ENCODE measurements at places on chromosomes 7 and 10.

DNA sequence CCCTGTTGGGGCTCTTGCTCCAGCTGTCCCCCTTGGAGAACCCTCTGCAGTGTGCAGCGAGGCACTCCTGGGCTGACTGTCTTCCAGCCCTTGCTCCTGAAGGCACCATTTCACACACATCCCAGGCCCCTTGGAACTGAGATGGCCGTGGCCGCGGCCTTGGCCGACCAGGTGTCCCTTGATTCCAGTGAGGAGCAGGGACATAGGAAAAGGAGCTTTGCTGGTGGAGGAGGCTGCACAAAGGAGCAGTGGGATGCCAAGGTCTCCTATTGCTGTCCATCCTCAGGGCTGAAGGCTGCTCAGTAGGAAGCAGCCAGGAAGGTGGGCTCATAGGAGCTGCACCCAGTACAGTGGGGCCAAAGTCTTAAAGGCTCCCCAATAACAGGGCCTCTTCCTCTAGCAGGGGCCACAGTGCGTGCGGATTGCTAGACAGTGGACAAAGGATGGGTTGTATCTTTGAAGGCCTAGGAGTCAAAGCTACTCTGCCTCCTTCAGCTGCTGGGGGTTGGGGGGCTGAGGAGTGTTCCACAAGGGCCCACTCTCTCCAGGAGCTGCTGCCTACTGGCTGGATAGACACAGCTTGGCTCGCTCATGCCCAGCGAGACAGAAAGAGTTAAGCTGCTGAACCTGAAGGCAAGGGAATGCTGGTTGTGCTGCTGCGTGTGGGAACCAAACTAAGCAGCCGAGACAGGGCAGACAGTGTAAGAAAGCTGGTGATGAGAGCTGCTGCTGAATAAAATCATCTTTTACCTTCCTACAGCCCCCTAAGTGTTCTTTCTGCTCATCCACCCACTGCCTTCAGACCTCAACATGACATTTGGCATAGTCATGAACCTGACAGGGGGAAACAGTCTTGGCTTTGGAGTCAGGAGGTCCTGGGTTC, 891.9 kb upstream of the ZNF722 start:
- DNase-seq = no peak

DNA sequence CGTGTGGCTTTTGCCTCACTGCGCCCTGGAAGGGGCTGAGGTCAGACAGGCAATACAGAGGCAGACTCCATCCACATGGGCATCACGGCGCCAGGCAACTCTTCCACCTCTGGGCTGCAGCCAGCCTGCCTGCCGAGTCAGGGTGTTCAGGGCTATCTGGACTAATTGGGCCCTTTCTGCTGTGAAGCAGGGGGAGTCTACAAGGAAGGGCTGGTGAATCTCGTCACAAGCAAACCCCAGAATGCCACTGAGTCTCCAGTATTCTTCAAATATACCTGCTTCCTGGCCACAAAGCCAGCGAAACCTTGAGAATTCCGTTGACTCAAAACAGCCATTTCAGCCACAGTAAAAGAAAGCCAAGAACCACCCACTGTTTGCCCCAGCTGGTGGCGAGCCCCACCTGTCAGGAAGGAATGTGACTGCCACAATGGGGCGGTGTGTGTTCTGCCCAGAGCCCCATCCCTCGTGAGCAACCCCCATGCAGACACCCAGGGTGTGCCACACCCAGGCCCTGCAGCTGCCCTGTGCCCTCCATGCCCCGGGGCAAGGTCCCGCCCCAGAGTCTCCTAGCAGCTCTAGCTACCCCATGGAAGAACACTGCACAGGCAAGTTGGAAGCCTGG, 117.3 kb downstream of the FAM53B start:
- no peak for DNase-seq

- DNase-seq = no peak
These were observed 1272.8 kb downstream of the TYW1 start for GRCh38 chr7:68269405-68269804.

DNA sequence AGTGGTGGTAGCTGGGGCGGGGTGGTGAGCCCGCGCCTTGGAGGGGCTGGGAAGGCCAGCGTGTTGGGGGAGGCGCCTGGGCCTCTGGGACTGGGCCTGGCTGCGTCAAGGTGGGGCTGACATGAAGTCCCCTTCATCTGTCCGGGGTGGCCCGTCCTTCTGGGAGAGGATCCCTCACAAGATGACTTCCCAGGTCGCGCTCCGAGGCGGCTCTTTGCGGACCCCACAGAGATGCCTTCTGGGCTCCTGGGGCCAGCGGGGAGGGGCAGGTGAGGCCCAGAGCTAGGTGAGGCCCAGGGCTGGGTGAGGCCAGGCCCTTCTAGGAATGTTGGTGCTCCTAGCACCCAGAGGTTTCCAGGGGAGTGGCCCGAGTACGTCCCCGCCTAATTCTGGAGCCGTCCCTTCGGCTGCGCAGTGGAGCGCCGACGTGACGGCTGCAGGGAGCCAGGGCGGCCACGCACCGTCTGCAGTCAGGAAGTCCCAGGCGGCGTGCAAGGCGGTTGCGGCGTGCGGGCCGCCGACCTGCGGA, 58.2 kb upstream of the NUPR2 start:
- DNase-seq = no peak

GRCh38 chr10:18545621-18546305, 105.6 kb downstream of the NSUN6 start:
- DNase-seq = no peak

- no peak for DNase-seq
These were observed 780.2 kb downstream of the MAGI2 start for GRCh38 chr7:78673272-78673671.

DNA sequence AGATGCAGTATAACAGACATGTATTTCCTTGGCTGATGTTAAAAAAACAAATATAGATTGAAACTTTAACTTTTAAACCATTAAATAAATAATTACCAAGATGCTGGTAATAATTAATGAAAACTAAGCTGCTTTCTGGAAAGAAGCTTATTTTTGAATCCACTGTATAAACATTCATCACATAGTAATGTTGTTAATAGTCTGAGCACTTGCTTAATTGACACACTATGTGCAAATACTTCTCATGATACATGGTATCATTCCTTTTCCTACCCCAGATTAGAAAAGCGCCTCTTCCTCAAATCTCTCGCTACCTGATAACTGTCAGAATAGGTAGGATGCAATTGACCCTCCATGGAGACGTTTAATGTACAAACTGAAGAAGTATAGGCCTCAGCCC, 15.0 kb upstream of the COL28A1 start:
- DNase-seq = no peak

- no peak for DNase-seq
These were observed 21.5 kb downstream of the CTAGE6 start for GRCh38 chr7:143735962-143736361.

DNA sequence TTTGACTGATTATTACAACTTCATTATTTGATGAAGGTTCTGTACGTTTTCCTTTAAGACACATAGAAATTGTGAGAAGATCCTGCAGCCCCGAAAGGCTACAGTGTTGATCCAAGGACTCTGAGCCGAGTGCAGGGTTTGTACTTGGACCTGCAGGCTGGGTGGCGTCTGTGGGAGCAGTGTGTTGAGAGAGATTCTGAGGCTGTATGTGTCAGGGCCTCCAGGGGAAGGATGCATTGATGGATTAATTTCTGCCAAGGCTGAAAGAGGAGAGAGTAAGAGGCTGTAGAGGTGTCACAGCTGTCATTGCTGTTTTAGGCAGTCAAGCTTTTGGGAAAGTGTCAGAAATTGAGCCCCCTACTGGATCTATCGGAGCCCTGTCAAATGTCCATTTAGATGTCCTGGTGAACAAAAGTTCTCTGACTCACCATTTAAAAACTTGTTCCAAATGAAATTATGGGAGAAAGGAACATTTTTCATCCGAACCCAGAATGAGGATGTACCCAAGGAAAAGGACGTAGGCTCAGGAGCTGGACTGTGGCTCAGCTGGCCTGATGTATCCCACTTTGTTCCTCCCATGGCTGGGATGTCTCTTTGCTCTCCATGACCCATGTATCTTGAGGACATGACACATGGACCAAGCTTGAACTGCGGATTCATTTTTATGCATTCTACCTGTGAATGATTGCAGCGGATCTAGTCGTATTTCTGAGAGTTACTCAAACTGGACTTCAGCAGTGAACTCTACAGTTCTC, 102.2 kb downstream of the TCF7L2 start:
- DNase-seq = no peak

DNA sequence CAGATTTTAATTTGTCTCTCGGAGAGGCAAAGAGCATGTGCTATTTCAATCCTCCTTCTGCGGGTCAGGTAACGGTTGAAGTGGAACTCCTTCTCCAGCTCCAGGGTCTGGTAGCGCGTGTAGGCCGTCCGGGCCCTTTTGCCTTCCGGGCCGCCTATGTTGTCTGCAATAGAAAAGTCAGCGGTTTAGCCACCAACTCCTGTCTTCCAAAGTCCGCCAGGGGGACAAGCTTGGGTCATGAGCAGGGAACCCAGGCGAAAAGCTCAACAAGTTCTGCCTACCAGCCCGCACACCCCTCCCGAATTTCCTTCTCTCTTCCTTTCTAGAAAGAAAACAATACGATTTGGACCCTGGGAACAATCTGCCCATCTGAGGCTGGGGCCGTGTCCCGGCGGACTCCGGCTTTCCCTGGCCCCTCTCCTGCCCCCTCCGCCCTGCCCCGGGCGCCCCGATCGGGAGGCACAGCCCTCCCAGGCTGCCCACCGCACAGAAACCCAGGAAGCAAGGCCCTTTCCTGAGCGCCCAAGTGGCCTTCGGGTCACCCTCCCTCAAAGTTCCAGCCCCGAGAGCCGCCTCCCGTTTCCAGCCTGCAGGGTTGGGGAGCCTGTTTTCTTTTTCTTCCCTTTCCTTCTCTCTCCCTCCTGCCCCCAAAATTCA, 1.4 kb downstream of the HOXA5 start:
- DNase-seq = no peak

GRCh38 chr7:75945297-75946168, 30.6 kb downstream of the POR start:
- DNase-seq = no peak

GRCh38 chr10:66795866-66796265, 130.0 kb upstream of the LRRTM3 start:
- no peak for DNase-seq

DNA sequence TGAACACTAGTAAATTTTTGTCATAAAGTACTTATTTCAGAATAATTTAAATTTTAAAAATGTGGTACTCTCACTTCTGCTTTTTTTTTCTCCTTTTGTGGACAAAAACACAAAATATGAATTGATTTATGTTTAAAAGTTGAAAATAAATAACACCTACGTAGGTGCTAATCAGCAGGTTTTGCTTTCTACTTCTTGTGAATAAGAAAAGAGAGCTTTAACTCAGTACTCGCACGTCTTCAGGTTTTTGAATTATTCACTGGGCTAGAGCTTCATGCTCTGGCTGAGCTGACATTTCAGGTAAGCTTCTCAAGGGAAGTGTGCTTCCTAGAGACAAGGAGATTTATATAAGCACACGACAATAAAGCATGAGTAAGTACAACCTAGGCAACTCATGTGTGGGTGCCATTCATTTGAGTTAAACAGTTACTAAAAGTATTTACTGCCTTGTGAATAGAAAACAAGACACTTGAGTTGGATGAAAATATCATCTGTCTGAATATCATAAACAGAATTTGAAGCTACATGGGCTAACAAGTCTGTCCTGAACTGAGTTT, 190.0 kb upstream of the POT1 start:
- DNase-seq = no peak

DNA sequence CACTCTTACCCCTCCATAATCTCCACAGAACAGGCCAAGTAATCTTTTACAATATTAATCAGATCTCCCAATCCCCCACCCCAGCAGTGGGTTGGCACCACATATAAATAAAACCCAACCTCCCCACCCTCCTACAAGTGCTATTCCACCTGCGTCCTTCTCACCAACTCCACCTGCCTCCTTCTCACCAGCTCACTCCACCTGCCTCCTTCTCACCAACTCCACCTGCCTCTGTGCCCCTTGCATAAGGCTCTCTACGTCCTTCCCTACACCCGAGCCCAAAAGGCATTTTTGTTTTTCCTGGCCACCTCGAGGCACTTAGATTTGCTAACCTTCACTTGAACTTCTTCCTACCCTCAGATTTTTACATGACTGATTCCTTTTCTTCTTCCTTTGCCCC, 89.7 kb downstream of the ATE1 start:
- no peak for DNase-seq

DNA sequence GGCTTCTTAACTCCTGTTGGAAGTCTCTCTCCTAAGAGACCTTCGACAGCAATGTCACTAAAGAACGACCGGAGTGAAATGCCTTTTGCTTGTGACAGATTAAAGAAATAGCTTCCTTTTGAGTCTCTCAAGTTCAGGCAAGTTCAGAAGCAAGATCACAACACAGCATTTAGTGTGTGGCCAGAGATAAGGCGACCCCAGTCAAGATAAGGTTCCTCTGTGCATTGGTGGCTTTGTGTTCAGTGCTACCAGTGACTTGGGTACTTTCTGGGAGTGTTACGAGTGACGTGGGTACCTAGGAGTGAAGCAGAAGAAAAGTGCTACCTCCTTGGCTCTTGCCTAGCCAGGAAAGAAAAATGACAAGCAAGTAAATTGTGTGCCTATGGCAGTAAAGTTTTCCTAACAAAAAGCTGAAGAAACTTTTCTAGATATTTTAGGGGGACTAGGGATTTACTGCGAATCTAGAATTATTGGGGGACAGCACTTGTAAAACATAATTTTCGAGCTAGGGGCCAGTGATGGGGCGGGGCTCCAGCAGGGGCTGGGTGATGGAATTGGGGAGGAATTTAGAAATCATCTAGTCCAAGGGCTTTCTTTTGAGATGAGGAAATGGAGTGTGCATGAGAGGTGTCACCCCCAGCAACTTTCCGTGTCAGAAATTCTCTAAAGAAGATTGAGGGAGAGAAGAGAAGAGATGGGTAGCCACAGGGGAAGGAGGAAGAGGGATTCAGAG, 191.9 kb upstream of the LYZL2 start:
- no peak for DNase-seq

DNA sequence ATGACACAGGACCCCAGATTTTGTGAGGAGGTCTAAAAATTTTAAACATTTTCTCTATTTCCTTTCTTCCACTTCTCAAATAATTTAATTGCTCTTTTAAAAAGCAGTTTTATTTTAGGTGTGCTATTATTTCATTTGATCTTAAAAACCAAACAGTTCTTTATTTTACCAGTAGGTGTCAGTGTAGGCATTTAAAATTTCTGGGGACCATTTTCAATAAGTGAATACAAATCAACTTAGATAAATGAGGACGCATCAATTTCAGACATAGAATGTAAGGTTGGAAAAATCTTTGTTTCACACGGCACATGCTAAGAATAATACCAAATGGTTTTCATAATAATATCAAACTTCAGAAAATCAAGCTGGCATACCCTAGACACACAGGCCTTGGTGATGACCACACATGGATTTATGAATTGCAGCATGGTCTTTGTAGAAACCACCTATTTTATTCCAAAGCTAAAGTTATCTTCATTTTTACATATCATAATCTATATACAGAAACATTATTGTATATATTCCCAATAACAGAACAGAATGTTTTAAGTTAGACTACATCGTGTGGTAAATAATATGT, 127.6 kb upstream of the SLC26A5 start:
- peak; percentile 10 for DNase-seq

DNA sequence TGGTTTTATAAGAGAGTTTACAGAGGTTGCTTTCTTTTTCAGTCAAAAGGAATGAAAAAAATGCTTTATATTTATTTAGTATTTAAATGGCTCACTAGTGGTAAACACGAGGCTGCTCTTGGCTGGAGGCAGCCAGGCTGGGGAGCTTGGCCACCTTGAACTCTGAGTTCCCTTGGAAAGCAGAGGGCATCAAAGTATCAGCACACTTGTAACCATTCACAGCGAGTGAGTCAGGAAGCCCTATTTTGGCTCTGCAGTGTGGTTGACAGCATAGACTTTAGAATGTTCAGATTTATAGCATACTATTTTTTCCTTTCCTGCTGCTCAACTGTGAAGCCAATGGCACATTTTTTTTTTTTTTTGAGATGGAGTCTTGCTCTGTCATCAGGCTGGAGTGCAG, 51.6 kb downstream of the CYCS start:
- DNase-seq = no peak

Measured in DMS 273 treated with DMSO at 0.1 percent for 48 hours (cell line).